ENCODE measurements at places on chromosomes 7 and 10.

DNA sequence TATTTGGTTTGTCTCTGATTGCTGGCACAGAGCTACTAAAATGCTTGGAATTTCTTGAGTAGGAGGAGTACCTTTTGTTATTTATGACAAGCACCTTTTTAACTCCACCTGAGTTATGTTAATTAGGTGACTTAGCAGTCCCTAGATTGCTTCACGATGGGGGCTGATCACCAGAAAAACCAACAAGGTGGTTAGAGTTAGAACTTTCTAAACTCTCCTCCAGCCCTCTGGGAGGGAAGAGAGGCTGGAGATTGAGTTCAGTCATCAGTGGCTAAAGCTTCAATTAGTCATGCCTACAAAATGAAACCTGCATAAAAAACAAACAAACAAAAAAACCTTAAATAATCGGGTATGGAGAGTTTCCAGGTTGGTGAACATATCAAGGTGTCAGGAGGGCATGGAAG lies 23.6 kb upstream of the ING3 start:
- DNase-seq, result no peak

GRCh38 chr10:71285180-71285545 lies 33.9 kb upstream of the SLC29A3 start:
- DNase-seq, result no peak

- no peak for DNase-seq
These were observed 211.1 kb upstream of the IGFBP3 start for GRCh38 chr7:46131916-46132795.

GRCh38 chr10:12333380-12334185 lies 15.8 kb upstream of the CAMK1D start:
- no peak for DNase-seq

Data from esophagus muscularis mucosa (tissue), 4 donors.